ENCODE measurements at places on chromosomes 11 and 22.

- DNase-seq = no peak
Measured at GRCh38 chr11:89521294-89521693, 30.1 kb upstream of the NOX4 start.

DNA sequence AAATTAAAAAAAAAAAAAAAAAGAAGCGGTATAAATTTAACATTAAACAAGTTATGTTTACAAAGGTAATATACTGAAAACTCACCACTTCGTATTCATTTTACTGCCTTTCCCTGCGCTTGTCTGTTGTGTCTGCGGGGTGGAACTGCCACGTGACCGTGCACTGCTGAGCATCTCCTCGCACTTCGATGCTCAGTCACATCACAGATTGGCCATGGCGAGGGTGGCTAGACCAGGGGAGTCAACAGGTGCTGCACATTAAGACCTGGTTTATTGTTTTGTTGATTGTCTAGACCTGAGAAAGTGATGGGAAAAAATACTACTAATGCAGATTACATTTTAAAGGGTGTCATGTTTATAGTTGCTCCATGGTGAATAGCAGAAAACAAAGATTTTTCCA is 22.8 kb upstream of the TUB start:
- DNase-seq = no peak

GRCh38 chr11:47857892-47858543 is 9.9 kb upstream of the NUP160 start:
- no peak for DNase-seq

GRCh38 chr11:17076517-17077239 is 789 bp downstream of the RPS13 start:
- DNase-seq = peak; percentile 11

DNA sequence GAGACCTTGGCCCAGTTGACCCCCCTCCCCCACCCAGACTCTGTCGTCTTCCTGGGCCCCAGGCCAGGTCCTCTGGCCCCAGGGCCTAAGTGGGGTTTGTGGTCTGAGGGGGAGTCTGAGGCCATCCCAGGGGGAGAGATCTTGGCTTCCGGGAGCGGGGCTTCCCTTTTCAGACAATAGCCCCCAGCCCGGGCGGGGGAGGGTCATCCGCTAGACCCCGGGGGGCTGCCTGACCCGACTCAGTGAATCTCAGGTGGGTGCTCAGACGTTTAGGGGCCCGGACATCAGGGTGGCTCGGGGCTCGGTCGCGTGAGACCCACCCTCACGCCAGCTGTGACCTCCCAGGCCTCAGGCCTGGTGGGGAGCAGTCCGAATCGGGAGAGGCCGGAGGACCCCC is 609 bp downstream of the MAPK11 start:
- DNase-seq = no peak

DNA sequence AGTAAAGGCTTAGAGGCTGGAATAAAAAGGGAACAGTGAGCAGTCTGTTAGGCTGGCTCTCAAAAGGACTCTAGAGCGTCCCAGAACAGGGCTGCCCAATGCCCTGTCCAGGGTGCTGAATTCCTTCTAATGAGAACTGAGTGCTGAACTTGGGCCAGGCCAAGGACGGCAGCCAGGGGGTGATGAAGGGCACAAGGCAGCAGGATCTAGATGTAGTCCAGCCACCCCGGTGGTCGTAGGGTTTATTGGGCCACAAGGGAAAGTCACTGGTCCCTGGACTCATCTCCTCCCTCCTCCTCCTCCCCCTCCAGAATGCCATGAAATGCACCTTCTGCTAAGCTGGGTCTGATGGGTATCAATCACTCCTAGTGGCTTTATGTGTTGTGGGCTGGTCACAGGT is 19.2 kb downstream of the NPTXR start:
- peak; percentile 26 for DNase-seq

DNA sequence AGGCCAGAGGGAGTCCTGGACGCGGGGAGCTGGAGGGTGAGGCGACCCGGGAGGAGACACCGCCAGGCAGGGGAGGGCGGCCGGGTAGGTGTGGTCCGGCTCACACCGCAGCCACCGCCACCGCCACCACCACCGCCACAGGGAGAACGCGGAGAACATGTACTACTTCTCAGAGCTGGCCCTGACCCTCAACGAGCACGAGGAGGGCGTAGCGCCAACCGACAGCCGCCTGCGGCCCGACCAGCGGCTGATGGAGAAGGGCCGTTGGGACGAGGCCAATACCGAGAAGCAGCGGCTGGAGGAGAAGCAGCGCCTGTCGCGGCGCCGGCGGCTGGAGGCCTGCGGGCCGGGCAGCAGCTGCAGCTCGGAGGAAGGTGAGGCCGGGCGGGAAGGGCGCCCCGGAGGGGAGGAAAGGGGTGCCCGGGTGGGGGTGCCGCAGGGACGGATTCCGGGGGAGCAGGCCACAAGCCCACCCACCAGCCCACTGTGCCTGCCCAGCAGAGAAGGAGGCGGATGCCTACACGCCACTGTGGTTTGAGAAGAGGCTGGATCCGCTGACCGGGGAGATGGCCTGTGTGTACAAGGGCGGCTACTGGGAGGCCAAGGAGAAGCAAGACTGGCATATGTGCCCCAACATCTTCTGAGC is 62.8 kb downstream of the MORC2 start:
- no peak for DNase-seq

DNA sequence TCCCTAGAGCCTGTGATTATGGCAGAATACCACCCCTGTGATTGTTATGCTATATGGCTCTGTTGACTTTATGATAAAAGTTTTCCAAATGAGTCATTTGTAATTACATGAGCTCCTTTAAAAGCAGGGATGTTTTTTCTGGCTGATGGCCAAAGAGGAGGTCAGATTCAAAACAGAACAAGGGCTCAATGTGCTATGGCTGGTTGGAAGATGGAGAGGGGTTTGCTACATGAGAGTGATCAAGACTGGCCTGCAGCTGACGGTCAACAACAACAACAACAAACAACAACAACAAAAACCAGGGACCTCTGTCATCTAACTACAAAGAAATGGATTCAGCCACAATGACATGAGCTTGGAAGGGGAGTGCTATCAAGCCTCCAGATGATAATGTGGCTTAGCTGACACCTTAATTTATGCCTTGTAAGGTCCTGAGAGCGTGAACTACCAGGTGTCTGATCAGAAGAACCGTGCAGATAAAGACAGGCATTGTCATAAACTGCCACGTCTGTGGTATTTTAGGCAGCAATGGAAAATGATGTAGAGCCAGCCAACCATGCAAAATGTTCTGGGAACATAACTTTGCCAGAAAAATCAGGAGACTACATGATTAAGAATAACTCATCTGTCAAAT is 47.2 kb downstream of the PIWIL3 start:
- no peak for DNase-seq
